ENCODE measurements at places on chromosomes 13 and 19.
A peak's percentile ranks its signal among the peaks of the same experiment; 100 is the strongest.

GRCh38 chr13:40206241-40207000, 460.0 kb downstream of the FOXO1 start:
- no peak for DNase-seq

- no peak for DNase-seq
Observed at GRCh38 chr13:31032528-31033113, 100.2 kb downstream of the TEX26 start.

DNA sequence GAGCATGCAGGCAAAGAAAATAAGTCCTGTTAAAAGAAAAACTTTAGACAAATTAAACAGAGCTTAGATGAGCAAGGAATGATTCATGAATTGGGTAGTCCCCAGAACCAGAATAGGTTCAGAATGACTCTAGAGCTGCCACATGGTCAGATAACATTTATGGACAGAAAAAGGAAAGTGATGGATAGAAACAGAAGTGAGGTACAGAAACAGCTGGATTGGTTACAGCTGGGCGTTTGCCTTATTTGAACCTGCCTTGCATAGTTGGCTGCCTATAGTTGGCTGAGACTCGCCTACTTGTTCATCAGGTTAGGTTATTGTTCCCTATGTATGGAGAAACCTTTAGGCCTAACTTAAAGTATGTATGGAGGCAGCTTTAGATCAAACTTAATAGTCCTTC, 35.4 kb downstream of the WDFY2 start:
- DNase-seq = no peak

- no peak for DNase-seq
Observed at GRCh38 chr13:36332986-36333385, 13.2 kb downstream of the SPART start.

DNA sequence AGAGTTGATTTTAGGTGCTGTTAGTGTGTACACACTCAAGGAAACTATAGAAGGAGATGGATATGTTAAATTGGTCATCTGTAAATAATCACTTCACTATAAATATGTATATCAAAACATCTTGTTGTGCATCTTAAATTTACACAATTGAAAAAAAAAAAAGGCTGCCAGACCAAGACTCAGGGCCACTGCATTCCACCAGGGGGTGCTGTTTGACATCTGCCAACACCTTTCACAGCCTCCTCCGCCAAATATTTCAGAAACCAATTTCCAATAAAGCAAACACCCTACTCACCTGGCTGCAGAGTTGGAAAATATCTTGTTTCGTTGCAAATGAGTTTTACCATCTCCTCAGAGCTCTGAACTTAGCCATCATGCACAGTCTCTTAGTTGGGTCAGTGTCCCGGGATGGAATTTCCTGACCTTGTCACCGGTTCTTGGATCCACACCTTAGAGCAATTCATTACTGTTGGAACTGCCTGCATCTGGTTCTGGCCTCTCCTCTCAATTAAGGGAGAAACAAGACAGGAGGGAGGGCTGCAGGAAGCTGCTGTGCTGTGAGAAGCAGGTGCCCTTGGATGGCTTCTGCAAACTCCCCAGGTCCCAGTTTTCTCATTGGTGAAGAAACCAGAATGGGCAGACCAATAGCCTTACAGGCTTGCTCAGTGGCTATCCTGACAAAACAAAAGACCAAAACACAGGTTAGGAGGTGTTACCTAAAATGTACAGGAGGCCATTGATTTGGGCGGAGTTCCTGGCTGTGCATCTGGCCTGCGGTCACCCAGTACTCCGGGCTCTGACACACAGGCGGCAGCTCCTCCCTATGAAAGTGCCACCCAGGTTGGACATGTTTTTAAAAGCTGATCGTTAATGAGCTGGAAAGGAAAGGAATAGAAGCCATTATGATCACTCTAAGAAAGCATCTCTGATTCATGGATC, 746.6 kb downstream of the UQCRFS1 start:
- DNase-seq = peak; percentile 20

GRCh38 chr19:8069096-8069973, 16.8 kb downstream of the CCL25 start:
- DNase-seq = no peak

- no peak for DNase-seq
Observed at GRCh38 chr13:21069561-21070004, 8.2 kb upstream of the LATS2 start.

- peak; percentile 31 for DNase-seq
Observed at GRCh38 chr19:45901432-45901911, 941 bp downstream of the MYPOP start.

DNA sequence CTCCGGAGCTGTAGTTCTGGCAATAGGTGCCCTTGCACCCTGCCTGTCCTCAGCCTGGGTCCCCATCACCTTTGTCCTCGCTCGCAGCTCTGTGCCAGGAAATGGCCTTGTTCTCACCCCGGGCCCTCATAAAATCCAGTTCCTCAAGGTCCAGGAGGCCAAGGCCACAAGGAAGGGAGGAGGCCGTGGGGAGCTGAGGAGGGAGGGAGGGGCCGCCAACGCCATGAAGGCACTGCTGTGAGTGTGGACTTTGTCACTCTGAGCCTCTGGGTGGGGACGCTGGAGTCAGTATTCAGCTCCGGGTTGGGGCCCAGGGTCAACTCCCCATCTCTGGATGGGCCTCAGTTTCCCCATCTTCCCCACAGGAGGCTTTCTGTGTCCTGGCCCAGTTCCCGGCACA, 9.2 kb upstream of the GNA11 start:
- DNase-seq = no peak

DNA sequence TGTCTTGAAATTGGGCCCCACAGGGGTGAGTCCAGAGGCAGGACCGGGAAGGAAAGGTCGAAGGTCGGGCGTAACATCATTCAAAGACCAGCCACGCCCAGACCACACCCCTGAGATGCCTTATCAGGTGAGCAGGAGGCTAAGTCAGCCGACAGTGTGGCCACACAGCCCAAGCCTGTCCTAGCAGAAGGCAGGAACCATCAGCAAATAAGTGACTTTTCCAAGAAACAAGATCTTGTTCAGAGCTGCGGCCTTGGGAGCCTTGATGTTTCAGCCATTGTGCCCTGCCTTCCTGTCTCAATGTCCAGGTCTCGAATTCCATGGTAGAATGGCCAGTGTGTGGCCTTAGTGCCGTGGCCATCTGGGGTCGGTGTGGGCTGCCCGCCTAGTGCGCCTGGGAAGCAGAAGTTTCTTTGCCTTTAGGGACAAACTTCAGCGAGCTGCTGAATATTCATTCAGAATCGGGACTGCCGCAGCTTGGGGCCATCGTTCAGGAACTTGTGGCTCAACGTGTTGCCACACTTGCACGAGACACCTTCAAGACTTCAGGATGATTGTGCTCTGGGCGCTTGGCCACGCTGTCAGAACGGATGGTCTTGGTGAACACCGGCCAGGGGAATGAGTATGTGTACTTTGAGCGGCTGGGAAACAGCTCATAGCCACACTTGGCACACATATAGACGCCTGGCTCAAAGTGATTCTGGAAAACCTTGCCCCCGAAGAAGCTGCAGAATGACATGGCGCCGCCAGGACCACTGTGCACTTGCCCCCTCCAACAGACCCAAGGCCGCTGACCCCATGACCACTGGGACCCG, 6.1 kb upstream of the IFNL4 start:
- no peak for DNase-seq

DNA sequence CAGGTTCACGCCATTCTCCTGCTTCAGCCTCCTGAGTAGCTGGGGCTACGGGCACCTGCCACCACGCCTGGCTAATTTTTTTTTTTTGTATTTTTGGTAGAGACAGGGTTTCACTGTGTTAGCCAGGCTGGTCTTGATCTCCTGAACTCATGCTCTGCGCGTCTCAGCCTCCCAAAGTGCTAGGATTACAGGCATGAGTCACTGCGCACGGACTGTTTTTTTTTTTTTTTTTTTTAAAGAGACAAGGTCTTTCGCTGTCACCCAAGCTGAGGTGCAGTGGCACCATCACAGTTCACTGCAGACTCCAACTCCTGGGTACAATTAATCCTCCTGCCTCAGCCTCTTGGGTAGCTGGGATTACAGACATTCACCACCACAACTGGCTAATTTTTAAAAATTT, 8.2 kb upstream of the ADAMTS10 start:
- no peak for DNase-seq

GRCh38 chr13:23175920-23176319, 4.9 kb upstream of the SGCG start:
- no peak for DNase-seq

DNA sequence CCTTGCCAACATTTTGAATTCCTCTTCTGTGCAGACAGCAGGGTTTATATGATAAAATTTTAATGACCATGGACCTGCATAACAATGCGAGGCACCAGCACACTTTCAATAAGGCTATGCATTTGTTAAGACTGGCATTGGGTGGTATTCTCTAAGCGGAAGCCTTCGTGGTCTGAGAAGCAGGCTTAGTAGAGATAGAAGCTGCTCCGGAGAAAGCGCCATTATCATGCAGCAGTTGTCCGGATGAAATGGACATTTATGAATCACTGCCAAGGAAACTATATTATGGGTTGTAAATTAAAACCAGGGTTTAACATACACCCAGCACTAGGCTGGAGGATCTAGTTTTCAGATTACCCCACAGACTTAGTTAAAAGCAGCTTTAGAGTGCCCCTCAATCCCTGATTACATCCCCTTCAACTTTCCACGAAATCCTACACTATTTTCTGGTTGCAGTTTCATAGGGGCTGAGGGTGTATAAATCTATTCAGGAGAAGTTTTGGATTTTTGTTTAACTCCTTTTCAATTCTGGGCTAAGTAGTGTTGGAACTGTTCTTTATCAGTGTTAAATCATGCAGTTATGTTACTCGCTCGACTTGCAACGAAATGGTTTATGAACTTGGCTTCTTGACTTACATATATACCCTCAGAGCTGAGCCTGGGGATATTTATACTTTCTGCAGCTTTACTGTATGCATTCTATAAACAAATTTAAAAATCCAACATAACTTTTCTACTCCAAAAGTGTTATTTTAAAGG, 193.3 kb downstream of the PCDH9 start:
- DNase-seq = peak; percentile 69

Data from HEK293T (cell line).